ENCODE measurements at places on chromosomes 13 and 19.
A peak's percentile ranks its signal among the peaks of the same experiment; 100 is the strongest.

DNA sequence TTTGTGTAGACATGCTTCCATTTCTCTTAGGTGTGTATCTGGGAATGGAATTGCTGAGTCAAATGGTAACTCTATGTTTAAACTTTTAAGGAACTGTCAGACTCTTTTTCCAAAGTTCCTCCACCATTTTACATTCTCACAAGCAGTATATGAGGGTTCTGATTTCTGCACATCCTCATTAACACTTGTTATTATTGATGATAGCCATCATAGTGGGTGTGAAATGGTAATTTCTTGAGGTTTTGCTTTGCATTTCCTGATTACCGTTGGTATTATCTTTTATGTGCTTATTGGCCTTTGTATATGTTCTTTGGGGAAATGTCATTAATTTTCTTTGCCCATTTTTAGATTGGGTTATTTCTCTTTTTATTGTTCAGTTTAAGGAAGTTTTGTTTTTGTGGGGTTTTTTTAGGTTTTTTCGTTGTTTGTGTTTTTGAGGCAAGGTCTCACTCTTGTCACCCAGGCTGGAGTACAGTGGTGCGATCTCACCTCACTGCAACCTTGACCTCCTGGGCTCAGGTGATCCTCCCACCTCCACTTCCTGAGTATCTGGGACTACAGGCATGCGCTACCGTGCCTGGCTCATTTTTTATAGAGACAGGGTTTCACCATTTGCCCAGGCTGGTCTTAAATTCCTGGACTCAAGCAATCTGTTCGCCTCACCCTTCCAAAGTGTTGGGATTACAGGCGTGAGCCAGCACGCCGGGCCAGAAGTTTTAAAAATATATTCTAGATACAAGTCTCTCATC, 34.3 kb downstream of the NAA16 start:
- no peak for DNase-seq

DNA sequence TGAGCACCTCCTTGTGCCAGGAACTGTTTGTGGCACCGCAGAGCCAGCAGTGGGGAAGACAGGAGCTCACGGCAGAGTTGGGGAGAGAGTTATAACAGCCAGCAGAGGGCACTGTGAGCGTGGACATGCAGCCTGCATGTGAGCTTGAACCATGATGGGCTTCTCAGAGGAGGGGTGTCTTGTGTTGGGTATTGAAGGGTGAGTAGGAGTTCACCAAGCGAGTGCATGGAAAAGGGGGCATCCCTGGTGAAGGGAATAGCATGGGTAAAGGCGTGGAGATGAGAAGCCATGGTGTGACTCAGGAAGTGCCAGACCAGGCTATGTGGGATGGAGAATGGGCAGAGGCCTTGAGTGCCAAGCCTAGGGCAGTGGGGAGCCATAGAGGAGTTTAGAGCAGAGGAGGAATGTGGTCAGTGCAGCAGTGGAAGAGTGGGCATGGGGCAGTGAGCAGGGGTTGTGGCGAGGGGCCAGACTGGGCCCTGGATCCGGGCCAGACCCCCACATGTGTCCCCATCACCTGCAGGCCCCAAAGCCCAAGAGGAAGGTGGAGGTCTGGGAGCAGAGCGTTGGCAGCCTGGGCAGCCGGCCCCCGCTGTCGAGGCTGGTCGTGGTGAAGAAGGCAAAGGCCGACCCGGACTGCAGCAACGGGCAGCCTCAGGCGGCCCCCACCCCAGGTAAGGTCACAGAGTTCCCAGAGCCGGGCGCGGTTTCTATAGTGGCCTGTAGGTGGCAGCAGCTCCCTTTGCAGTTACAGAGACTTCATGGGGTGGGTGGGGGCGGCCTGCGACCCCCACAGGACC, 11.8 kb upstream of the SHD start:
- peak; percentile 78 for DNase-seq

- no peak for DNase-seq
Observed at GRCh38 chr19:44344255-44344654, 12.2 kb downstream of the ZNF112 start.

DNA sequence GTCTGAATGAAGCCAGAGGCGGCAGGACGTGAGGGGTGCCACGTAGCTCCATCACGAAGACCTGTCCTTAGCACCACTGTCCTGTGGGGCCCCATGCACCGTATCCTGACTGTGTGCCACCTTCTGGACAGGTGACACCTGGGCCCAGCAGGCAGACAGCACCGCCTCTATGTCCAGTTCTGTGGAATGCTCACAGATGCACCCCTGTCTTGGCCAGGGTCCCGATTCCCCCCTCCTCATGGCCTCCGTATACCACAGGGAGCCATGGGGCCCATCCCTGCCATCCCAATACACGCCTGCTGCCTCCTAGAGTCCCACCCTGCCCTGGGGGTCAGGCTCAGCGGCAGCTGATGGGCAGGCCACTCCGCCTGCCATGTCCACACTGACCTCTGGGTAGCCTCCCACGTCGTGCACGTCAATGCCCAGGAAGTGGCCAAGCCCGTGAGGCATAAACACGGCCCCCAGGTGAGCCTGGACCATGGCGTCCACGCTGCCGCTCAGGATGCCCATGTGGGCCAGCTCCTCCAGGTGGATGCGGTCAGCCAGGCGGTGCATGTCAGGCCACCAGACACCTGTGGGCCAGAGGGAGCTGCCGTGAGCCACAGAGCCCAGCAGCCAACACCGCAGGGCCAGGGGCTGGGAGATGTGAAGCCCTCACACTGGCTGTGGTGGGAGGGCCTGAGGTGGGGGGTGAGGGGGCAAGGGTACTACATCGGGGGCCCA, 17.6 kb downstream of the CEBPG start:
- DNase-seq, result no peak

DNA sequence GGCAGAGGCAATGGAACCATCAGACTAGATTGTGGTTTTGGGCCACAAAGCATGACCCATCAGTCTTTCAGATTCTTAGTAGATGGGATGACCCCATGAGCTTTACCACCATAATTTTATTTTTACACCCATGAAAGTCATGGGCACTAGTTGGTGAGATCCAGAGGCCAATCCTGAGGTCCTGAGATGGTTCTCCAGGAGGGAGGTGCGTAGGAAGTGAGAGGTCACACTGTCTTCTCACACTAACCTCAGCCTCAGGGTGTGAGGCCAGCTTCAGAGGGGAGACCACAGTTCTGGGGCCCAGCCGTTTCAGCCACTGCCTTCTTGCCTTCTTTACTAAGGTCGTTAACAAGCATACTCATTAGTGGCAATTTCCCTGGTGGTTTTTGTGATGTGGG, 106.4 kb downstream of the AKAP11 start:
- no peak for DNase-seq

DNA sequence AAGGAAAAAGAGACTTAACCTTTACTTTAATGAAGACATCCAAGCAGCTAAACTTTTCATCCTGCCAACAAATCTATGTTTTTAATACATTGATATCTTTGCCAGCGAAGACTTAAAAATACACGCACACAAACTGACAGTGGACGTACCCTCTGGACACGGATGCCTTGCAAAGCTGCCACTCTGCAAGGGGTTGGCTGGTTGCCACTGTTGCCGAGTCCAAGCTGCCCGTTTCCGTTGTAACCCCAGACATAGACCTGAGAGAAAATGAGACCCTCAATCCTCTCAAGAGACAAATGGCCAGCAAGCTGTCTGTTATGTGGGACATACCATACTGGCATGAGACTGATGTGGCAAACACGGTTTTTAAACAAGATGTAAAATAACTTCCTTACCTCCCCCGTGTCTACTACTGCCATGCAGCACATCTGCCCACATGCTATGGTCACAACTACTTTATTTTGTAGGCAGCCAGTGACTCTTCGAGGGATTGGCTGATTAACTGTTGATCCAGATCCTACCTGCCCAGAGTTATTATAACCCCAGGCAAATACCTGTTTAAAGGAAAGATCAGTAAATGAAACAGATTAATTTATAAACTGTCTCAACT, 21.2 kb downstream of the RCBTB2 start:
- DNase-seq, result peak; percentile 9

GRCh38 chr13:112058941-112059340, 8.0 kb upstream of the SOX1 start:
- DNase-seq, result no peak

GRCh38 chr13:90427322-90428272, 919.9 kb upstream of the MIR17HG start:
- peak; percentile 76 for DNase-seq

DNA sequence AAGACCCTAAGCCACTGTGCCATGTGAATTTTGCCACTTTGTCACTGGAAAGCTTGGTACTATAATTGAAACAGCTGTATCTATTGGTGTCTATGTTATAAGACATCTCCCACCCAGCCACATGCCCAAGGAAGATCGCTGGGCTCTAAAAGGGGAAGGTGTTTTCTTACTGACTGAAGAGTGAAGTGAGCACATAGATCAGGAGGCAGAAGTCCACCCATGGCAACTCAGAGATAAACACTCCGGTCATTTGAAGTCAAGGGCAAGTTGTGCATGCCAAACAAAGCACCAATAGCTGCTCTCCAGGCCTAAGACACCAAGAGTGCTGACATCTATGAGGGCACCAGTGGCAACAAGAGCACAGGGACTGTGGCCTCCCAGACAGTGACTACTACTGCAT, 153.8 kb downstream of the KCTD12 start:
- DNase-seq, result no peak

- no peak for DNase-seq
Observed at GRCh38 chr13:32176696-32177095, 138.5 kb downstream of the ZAR1L start.

- DNase-seq, result peak; percentile 1
Observed at GRCh38 chr13:45737571-45738017, 35.5 kb downstream of the CBY2 start.

GRCh38 chr13:40438022-40438680, 228.3 kb downstream of the FOXO1 start:
- DNase-seq, result no peak
